NCI-H510A (cell line): ENCODE measurements at places on chromosomes 12 and 14.

DNA sequence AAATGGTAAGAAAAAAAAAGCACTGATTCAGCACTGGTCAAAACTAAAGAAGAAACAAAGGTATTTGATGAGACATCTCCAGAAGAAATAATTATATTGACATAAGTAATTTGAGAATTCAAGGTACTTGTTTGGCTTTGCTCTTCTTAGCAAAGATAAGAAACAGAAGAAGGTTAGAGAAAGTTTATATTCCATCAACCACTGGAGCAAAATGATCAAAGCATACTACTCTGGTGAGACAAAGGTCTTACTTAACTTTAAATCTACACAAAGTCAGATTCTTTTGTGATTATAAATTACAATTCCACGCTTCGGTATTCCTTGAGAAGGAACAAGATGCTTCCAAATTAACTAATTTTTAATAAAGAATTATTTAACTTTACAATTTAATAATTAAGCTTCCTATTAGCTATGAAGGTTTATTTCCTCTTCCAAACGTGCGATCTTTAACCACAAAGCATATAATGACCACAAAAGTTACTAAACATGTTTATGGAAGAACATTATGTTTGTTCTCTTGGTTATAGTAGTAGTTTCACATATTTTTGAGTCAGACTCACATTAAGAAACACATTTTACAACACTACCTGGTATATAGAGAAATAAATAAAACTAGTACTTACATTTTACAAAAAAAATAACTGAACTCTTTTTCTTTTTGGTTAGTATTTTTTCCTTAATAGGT, 53.4 kb downstream of the METTL25 start:
- no peak for DNase-seq

GRCh38 chr14:79225815-79226214, 985.5 kb downstream of the DIO2 start:
- DNase-seq = no peak

DNA sequence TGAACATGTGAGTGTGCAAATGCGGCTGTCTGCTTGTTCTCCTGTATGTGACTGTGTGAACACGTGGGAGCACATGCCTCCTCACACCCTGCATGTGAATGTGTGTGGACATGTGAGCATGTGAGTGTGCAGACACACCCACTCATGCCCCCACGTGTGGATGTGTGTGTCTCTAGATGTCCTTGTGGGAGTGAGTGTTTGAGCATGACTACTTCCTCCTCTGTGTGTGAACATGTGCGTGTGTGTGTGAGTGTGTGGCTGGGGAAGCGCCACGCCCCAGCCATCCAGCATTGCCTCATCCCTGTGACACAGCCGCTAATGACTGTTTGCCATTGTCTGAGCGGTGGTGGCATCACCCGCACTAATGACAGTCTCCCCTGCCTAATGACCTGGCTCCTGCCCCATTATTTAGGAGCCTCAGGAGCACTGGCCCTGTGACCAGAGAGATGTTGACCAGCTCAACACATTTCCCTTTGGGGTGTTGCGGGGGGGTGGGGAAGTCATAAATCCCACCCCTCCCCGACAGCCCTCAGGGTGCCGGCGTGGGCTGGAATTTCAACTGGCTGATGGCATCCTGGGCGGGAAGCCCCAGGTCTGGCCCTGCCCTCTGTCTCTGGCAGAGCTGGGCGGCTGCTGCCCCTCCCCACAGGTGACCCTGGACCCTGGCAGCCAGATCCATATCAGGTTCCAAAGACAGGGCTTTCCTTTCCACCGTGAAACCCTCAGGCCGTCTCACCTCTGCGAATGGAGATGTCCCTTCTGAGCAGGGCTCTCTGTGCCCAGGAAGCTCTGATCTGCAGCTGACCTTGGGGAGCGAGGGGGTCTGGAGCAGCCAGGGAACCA, 11.5 kb upstream of the KRT80 start:
- peak; percentile 64 for DNase-seq

DNA sequence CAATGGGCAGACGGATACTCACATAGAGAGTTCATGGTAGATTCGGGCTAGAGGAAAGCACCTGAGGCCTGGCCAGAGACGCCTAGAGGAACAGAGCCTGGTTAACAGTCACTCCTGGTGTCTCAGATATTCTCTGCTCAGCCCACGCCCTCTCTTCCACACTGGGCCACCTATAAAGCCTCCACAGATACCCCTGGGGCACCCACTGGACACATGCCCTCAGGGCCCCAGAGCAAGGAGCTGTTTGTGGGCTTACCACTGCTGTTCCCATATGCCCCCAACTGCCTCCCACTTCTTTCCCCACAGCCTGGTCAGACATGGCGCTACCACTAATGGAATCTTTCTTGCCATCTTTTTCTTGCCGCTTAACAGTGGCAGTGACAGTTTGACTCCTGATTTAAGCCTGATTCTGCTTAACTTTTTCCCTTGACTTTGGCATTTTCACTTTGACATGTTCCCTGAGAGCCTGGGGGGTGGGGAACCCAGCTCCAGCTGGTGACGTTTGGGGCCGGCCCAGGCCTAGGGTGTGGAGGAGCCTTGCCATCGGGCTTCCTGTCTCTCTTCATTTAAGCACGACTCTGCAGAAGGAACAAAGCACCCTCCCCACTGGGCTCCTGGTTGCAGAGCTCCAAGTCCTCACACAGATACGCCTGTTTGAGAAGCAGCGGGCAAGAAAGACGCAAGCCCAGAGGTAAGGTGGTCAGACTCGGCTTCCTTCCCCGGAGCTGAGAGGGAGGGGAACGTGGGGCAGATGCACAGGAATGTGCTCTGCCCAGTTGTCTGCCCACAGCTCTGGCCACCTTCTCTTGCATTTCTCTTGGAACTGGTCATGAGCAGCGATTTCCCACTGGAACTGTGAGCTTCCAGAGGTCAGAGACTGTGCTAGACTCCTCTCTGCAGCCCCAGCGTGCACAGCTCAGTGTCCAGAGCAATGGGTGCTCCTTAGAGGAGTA, at the start of gene CD4:
Gene CD4 (plus strand): TSS at position 557 of the 953 bp plus-strand sequence. CDS start 10,611 bp downstream, outside the sequence.
- no peak for DNase-seq

DNA sequence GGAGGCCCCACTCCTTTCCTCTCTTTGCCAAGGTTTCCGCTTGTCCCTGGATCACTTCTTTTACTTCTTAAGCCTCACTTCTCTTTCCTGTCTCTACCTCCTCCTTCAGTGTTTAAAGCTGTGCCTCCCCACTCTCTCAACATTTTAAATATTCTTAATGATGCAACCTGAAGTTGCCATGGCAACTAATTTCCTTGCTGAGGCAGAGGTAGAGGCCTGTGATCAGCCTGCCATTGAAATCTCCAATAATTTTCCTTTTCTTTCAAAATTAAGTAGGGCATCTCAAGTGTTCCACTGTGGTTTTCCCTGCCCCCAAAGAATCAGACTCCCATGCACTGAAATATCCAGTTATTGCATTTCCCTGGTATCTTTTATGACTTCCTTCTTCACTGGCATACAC, 108.6 kb upstream of the VRK1 start:
- no peak for DNase-seq

- DNase-seq = no peak
These were observed 312.4 kb upstream of the PRKD1 start for GRCh38 chr14:30240018-30240417.

DNA sequence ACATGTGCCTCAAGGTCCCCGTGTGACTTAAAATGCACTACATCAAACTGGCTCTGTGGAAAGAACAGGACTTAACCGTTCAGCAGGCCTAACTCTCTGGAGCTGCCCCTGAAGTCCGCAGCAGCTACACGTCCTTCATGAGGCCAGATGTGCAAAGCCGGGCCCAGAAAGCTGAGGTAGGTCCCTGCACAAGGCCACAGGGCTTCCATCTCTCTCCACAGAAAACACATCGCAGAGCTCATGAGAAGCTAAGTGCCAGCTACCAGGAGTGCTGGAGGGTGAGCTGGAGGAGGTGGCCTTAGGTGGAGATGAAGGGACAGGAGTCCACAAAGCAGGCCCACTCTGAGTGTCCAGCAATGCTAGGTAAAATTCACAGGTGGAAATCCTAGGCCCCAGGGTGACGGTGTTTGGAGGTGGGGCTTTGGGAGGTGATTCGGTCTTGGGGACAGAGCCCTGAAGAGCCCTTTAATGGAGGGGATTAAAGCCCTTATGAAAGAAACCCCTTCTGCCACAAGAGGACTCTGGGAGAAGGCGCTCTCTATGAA, 52.4 kb downstream of the VCPKMT start:
- no peak for DNase-seq

DNA sequence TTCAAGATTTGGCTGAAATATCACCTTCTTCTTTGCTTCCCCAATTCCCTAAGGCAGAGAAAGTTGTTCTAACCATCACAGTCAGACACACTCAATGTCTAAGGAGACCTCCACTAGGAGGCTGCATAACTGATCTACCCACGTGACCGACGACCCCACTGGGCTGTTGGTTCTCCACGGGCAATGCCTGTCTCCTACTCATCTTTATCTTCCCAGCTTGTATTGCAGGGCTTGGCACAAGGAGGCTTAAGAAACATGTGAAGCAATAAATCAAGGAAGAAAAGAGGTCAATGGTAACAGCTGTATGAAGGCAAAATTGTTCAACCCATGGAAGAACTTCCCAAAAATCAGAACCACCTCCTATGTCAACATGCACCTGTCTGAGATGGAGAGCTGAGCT, 27.1 kb downstream of the NT5DC3 start:
- DNase-seq = no peak

- no peak for DNase-seq
These were observed 2.5 kb upstream of the TEP1 start for GRCh38 chr14:20415782-20416206.

GRCh38 chr12:76035045-76035444, 3.5 kb upstream of the PHLDA1 start:
- DNase-seq = no peak

GRCh38 chr12:57626111-57626920, 6.7 kb downstream of the B4GALNT1 start:
- DNase-seq = no peak

- no peak for DNase-seq
These were observed 44.3 kb upstream of the SPTLC2 start for GRCh38 chr14:77660754-77661153.

DNA sequence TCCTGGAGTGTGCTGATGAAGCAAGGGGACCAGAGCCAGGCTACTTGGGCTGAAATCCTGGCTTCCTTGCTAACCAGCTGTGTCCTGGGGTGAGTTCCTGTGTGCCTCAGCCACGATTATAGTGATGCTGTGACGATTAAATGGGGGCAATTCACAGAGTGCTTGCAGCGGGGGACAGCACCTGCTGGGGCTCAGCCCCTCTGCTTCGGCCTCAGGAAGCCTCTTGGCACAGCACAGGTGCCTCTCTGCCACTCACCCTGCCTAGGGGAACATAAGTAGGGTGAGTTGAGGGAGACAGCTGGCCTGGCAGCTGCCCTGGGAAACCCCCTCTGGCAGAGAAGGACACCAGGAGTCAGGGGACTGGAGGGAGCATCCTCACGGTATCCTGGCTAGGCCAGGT, 9.4 kb downstream of the KRT80 start:
- DNase-seq = peak; percentile 48

DNA sequence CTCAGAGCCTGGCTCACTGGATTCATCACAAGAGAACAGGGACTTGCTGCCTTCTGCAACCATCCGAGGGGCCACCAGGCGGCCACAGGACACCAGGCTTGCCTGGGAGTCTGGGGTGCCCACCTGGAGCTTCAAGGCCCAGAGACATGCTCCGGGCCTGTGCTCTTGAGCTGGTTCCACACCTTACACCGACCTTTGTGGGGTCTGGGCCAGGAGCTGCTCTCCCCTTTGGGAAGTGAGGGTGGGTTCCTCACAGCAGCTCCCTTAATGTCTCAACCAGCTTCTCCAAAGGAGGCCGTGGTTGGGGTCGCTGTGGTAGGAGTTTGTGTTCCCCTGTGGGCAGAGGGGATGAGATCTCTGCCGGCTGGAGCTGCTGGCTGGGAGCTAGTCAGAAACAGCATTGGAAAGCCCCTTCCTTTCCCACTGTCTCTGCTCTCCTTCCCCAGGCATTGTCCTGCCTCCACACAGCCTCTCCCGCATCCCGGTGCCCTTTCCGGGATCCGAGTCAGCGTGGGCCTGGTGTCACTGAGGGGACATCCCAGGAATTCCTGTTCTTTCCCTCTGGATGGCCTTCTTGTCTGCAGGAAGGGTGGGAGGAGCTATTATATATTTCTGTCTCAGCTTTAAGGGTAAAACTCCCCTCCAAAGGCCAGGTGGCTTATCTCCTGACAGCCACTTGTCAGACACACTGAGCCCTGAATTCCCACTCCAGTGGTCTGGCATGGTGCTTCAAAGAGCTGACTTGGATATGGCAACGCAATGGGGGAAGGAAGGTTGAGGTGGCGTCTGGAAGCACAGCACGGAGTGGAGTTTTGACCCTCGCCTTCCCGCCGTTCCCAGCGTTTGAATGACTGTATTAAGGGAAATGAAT, 5.1 kb upstream of the PAPLN start:
- no peak for DNase-seq

DNA sequence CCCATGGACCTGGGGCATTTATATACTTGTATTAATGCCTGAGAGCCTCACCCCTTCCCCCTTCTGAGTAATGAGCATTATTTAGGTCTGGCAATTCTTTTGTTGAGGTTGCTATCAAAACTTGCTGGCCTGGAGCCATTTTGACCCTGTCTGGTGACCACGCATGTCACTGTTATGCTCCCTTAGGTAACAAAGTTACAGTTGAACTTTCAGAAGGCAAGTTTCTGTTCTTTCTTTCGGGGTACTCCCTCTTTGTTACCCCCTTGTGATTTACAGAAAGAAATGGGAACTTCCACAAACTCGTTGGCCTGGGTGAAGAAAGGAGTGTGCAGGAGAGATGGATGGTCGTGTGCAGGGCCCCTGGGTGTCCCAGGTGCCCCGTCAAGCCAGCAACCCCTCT, 305.4 kb downstream of the DPF3 start:
- DNase-seq = no peak

- no peak for DNase-seq
These were observed 26.5 kb downstream of the GPR68 start for GRCh38 chr14:91218014-91218413.

DNA sequence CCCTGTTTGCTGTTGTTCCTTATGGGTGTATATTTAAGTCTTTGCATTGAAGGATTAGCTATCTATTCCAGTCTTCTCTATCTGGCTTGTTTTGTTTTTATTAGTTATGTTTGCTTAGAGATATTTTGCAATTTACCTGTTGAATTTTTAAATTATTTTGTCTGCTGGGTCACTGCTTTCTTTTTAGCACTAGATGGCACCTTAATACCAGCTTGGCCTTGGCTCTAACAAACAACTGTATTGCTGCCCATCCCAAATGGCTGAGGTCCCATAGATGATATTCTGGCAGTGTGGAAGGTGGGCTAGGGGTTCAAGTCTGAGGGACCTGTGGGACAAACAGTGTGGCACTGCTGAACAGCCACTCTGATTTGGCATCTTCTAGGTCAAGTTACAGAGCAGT, 144.0 kb upstream of the FBXO33 start:
- no peak for DNase-seq

- no peak for DNase-seq
These were observed 20.7 kb downstream of the MDM2 start for GRCh38 chr12:68828672-68829068.

DNA sequence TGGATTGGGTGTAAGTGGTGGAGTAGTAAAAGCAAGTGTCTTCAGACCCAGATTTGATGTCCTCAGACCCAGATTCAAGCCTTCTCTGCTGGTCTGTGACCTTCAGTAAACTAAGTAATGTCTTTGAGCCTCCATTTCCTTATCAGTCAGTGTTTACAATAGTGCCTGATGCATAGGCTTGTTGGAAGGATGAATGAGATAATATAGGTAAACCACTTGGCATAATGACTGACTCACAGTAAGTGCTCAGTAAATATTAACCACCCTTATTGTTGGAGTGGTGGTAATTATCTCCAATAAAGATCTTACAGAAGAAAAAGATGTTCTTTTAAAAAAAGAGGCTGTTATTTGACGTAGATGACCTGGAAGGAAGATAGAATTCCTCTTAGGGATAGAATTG, 86.2 kb downstream of the IGF1 start:
- no peak for DNase-seq
